HCT116 (cell line): ENCODE measurements at places on chromosomes 11 and 22.

DNA sequence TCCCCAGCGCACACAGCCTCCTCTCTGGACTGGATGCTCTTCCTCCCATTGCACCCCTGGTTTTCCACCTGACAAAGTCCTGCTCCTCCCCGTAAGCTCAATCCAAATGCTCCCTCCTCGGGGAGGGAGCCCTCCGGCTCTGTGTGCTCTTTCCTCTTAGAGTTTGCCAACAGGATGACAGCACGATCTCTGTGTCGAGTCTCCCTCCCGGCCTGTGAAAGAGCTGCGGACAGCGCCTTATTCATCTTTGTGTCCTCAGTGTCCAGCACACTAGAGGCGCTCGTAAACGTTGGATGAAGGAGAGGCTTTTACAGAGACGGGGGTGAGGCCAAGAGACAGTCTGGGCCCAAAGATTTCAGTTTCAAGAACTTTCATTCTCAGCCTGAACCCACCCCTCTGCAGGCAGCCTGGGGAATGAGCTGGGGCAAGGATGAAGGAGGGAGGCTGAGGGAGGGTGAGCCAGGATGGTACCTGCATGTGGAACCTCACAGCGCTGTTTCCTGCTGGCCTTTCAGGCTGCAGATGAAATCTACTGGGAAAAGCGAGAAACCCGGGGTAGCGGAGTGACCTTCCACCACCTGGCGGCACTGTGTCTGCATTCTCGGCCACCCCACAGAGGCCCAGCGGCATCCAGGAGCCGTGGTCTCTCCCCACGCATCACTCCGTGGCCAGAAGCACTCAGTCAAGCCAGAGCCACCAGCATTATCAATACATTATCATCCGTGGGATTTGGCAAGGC, 8.5 kb upstream of the TMPRSS4 start:
- DNase-seq = no peak

- DNase-seq = no peak
These were observed 22.6 kb upstream of the RCN1 start for GRCh38 chr11:32068134-32068870.

GRCh38 chr11:115884800-115885534, 380.8 kb upstream of the CADM1 start:
- DNase-seq = no peak

DNA sequence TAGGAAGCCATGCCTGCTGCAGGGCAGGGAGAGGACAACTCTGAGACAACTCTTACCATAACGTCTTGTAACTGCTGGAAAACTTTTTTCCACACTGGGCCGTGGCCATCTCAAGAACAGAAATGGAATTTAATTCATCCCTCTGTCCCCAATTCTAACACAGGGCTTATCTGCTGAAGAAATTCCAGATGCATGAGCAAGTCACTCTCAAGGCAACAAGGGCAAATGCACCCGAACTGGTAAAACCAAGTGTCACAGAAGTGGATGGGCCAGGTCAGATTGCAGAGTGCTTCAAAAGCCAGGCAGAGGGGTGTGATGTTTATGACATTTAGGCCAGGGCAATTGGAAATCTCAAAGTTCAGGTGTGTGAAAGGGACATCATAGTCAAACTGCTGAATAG, 7.4 kb downstream of the SMPD1 start:
- DNase-seq = no peak

GRCh38 chr22:36871669-36872081, 10.9 kb downstream of the NCF4 start:
- DNase-seq = peak; percentile 46

DNA sequence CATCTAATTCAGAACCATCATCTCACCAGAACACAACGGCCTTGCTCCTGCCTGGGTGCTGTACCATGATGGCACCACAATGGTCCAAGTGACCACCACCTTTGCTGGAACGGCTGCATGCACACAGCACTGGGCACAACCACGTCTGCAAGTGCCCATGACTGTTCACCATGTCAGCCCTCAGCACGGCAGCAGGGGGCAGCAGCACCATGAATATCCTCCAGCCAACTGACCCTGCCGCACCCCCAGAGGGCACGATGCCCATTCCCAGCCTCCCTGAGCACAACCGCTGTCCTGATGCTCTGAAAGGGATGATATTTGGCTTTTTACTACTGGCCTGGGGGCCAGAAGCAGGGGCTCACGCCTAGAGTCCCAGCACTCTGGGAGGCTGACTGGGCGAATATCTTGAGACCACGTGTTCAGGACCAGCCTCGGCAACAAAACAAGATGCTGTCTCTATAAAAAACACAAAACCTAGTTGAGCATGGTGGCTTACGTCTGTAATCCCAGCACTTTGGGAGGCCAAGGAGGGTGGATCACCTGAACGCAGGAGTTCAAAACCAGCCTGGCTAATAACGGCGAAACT, 25.7 kb downstream of the DRD4 start:
- DNase-seq = peak; percentile 48

DNA sequence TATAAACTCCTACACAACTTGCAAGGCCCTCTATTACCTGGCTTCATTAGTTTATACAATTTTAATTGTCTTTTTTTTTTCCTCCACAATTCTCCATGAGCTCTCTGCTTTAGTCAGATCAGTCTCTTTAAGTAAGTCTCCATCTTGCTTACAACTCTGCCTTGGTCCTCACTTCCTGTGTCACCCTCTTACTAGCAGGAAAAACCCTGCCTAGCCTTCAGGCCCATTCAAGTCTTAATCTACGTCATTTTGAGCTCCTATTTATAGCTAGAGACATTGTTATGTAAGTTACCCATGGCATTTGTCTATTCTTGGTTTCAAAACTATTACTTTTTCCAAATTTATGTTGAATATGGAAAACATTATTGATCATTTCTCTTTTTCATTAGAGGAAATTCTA, 177.4 kb downstream of the SBF2 start:
- DNase-seq = no peak

DNA sequence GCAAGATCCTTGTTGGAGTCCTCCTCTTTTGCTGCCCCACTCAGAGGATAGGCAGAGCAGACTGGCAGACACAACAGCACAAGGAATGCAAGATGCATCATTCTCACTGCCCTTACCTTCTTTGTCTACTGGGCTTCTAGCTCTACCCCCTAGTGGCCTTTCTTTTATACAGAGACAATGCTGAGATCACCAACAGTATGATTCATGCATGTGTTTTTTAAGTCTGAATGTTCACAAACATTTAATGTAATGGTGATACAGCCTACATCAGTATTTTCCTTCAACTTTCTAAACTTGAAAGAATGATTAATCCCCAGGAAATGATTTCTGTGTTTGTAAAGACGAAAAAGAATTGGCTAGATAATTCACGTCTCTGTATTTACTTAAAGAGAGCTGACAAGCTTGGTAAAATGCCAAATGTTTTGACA, at the start of gene MMP10:
MMP10 (minus strand) TSS at position 138 of the 428 bp plus-strand sequence; CDS start at position 101, 37 bp downstream.
- DNase-seq = peak; percentile 54

DNA sequence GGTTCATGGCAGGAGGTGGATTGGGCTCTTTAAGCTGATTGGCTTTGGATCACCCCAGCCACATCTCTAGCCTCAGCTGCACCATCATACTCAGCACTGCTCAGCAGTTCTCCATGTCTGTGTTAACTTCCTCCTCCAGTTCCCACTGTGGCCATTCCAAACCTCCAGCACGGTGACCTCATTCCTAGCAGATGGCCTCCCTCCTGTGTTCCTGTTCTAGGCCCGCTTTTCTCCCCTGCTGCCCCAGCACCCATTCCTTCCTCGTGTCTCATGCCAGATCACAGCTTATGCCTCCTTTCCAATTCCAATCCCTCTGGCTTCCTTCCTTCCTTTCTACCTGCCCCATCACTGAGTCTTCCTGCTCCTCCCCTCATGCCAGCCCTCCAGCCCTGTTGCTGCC, 96.1 kb downstream of the MICAL2 start:
- no peak for DNase-seq

GRCh38 chr11:38543311-38543710, 1945.3 kb upstream of the RAG2 start:
- DNase-seq = no peak

DNA sequence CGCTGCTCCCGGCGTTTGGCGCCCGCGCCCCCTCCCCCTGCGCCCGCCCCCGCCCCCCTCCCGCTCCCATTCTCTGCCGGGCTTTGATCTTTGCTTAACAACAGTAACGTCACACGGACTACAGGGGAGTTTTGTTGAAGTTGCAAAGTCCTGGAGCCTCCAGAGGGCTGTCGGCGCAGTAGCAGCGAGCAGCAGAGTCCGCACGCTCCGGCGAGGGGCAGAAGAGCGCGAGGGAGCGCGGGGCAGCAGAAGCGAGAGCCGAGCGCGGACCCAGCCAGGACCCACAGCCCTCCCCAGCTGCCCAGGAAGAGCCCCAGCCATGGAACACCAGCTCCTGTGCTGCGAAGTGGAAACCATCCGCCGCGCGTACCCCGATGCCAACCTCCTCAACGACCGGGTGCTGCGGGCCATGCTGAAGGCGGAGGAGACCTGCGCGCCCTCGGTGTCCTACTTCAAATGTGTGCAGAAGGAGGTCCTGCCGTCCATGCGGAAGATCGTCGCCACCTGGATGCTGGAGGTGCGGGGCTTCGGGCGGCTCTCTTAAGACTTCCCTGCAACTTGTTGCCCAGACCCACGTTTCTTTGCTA, at the start of gene CCND1:
CCND1 (plus strand) TSS at position 162 of the 587 bp plus-strand sequence; CDS start at position 320, 158 bp downstream.
- DNase-seq = peak; percentile 85

- no peak for DNase-seq
These were observed 517 bp downstream of the SPINDOC start for GRCh38 chr11:63813563-63814382.

GRCh38 chr11:46450846-46451477, 59.4 kb upstream of the CHRM4 start:
- DNase-seq = no peak

DNA sequence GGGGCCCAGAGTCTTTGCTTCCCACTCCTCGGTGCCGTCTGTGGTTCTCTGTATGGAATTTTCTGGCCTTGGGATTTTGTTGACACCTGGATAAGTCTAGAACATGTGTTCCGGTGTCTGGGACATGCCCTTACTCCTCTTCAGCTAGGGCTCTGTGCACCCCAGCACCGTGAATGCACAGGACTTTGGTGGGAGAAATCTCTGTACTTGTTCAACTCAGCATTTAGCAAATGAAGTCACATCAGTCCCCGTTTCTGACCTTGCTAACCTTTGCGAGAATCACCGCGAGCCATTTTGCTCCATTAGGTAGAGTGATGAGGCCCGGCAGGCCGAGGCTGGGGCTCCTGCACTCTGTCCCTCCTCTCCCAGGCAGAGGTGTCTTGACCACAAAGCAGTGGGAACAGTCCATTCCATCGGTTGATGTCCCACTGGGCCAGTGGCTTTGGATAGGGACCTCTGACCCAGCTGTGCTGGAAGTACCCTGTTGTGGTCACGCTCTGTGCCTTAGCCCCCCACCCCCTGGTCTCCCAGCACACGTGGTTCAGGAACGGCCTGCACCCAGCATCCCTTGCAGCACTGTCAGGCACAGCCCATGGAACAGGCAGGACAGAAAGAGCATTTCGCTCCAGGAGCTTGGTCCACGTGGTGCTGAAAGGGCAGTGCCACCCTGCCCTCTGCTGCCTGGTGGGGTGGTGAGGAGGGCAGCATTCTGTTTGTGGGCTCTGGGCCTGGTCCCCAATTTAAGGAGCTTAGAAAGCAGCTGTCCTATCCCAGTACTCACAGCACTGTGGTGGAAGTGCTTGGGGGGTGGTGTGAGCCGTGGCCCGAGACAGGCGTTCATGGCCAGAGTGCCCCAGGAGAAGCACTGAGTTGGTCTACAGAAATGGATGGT, 73.4 kb downstream of the MED15 start:
- DNase-seq = no peak

GRCh38 chr11:18974192-18974591, 35.0 kb upstream of the MRGPRX1 start:
- DNase-seq = no peak

DNA sequence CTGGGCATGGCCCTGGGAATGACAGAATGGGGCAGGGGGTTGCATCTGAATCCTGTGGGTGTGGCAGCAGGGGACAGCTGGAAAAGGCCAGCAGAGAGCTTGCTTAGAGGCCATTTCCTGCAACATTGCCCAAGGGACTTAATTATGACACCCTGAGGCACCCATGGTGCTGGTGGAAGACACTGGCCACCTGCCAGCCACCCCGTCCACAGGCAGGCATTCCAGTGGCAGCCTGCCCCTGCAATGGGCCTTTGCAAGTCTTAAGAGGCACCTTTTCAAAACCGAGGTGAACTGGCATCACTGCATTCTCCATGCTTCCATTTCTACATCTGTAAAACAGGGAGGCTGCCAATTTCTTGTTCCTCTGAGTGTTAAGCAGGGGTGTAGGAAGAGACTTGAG, 21.6 kb upstream of the SUSD2 start:
- no peak for DNase-seq

- no peak for DNase-seq
These were observed 54.0 kb downstream of the GAB4 start for GRCh38 chr22:16954060-16954403.

GRCh38 chr11:95443386-95443785, 212.4 kb upstream of the SESN3 start:
- no peak for DNase-seq

DNA sequence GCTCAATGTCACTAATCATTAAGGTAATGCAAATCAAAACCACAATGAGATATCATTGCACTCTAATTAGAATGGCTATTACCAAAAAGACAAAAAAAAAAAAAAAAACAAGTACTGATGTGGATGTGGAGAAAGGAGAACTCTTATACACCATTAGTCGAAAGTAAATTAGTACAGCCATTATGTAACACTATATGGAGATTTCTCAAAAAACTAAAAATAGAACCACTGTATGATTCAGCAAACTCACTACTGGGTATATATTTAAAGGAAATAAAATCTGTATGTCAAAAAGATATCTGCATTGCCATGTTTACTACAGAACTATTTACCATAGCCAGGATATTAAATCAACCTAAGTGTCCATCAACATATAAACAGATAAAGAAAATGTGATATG, 265.4 kb upstream of the ARHGAP20 start:
- DNase-seq = no peak

GRCh38 chr22:38831166-38831945, 12.5 kb downstream of the NPTXR start:
- DNase-seq = no peak

DNA sequence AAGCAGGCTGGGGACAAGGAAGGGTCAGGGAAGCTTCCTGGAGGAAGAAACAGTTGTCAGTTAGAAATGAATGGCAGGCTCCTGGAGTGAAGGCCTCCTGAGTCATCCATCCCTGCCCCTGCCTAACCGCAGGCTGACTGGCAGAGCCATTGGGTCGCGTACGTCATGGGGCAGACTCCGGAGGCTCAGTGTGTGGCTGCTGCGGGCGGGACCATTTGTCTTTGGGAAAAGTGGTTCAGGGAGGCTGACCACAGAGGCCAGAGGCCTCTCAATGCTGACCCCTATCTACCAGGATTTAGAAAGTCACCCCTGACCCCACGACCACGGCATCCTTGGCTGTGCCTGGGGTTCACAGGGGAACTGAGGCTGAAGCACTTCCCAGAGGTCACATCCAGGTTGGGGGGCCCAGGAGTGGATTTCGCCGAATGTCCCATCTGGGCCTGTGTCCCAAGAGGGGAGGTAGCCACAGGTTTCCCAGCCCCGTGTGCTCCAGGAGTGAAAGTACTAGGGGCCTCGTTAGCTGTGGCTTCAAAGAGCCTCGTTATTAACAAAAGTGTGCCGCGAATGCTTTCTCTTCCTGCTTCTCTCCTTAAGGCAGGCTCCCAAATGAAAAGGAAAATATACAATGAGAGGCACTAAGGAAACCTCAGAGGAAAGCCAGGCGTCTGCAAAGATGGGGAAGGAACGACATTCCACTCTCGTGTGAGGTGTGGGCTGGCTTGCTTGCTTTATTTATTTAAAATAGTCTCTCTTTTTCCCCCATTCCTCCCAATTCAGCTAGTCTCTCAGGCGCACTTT, 58.9 kb downstream of the FLRT1 start:
- DNase-seq = peak; percentile 76

- DNase-seq = no peak
These were observed 1.0 kb downstream of the VWCE start for GRCh38 chr11:61293867-61294716.
